ENCODE measurements at places on chromosomes 2 and 18.

GRCh38 chr2:172181840-172182239, 79.1 kb upstream of the DLX2 start:
- no peak for DNase-seq

DNA sequence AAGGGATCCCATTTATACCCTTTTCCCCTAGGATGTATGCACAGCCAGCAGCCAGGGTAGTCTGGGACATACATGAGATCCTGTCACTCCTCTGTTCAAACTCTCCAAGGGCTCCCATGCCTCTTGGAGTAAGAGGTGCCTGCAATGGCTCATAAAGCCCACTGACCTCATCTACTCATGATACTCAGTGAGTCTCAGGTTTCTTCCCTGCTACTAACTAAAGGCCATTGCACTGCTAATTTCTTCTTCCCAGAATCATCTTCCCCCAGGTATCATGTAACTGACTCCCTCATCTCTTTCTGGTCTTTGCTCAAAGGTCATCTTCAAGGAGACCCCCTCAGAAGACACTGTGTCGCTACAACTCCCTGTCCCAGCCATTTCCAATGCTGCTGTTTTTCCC, 68.2 kb downstream of the CCBE1 start:
- DNase-seq = no peak

DNA sequence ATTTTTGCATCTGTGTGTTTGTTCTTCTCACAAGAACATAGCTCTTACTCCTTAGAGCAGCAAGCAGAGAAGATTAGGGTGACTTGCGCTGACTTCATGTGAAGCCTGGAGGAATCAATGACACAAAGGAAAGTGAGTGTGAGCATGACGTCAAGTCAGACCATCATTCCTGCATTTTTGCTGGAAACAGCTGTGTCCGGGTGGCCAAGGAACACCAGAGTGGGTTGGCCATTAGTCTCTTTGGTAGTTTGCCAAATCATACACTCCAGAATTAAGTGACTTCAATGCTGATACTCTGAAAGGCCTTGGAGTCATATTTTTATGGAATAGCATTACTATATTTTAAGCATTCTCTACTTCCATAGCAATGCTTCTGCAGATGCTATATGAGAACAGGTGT, 597.2 kb downstream of the DCDC2C start:
- DNase-seq = no peak

DNA sequence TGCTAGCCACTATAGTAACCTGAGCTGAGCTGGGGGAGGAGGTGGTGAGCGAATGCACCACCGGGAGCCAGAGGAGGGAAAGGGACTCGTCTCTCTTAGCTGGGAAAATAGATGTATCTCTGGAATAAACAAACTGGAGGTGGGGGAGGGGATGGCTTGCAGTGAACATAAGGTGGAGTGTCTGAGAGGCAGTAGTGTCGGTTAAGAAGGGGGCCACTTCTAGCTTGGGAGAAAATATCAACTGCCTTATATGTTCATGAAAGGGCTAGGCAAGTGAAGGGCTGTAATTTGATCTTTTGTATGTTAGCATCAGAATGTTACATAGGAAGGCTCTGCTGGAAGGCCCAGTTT, 2.2 kb downstream of the SETBP1 start:
- DNase-seq = peak; percentile 82

DNA sequence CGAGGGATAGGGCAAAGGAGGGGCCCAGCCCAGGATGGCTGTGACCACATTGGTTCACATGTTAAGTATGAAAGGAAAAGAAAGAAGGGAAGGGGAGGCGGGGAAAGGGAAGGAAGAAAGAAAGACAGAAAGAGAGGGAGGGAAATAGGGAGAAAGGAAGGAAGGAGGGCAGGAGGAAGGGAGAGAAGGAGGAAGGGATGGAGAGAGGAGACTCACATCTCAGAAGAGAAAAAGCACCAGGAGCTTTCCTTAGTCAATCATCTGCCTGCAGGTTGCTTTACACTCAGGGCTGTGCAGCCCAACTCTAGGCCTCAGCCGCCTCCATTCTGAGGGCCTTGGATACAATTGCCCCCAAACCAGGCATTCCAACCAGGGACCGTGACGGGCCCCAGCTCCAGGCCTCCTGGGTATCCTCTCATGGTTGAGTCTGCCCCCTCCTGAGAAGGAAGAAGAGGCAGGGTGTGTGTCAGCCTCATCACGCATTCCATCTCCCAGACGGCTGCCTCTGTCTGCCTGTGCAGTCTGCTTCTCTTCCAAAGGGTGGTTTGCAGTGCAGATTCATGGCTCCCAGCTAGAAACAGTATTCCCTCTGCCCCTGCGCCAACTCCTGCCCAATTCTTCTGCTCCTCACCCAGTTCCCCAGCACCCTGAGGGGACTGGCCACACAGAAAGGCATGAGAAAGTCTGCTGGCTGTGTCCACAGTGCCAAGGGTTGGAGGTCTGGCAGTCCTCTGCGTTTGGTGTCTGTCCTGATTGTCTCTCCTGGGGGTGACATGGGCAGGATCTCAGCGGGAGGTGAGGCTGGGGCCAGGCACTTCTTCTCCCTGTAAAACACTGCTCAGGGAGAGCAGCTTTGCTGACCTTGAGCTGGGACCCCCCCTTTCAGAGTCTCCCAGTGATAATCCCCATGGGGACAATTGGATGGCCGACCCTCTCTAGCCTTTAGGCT, 163.3 kb downstream of the SMAD7 start:
- peak; percentile 47 for DNase-seq

All from sigmoid colon (tissue), 7 donors.